ENCODE measurements at places on chromosomes 6 and 20. TPM values are rescaled to one million over a fixed set of nuclear protein-coding genes. Genes with fewer than 3 reads are reported as not detected.
A peak's percentile ranks its signal among the peaks of the same experiment; 100 is the strongest.

SLC22A1 gene
- 0.67 TPM for total RNA-seq

SPATA2 gene
- 8.2 TPM for total RNA-seq

LY6G6C gene
- total RNA-seq, result not detected

PIGT gene
- total RNA-seq, result 77.9 TPM

GGTLC1 gene
- not detected for total RNA-seq

RWDD1 gene
- 51.6 TPM for total RNA-seq

TREM1 gene
- 0.40 TPM for total RNA-seq

- H3K27me3 ChIP-seq, result peaks cover 4% of the 10 kb centered on the region
- H3K36me3 ChIP-seq, result no peaks in the 10 kb centered on the region
- no peak overlapping the region for H3K27ac ChIP-seq
- no peaks in the 10 kb centered on the region for H3K4me1 ChIP-seq
- H3K4me3 ChIP-seq, result no peak overlapping the region
- no peak for DNase-seq
Observed at GRCh38 chr6:167882244-167882643, 55.5 kb downstream of the AFDN start.

DNA sequence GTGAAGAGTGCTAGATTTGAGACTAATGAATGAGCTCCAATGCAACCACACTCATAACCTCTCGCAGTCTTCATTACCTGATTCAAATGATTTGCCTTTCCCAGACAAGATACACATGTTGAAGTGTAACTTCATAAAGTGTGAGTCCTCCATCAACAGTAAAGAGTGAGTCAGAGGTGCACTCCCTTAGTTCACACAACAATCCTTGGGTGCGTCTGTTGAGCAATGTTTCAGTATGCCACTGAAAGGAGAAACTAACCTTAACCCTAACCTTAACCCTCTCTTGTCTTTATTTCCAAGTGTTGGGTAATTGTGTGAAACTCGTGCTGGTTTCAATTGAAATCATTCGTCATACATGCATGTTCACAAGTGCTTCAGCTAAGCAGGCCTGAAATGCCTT lies 21.0 kb upstream of the RIN2 start:
- H3K4me1 ChIP-seq, result peaks cover 5% of the 10 kb centered on the region
- H3K4me3 ChIP-seq, result no peak overlapping the region
- H3K27me3 ChIP-seq, result peaks cover 8% of the 10 kb centered on the region
- H3K27ac ChIP-seq, result no peak overlapping the region

DNA sequence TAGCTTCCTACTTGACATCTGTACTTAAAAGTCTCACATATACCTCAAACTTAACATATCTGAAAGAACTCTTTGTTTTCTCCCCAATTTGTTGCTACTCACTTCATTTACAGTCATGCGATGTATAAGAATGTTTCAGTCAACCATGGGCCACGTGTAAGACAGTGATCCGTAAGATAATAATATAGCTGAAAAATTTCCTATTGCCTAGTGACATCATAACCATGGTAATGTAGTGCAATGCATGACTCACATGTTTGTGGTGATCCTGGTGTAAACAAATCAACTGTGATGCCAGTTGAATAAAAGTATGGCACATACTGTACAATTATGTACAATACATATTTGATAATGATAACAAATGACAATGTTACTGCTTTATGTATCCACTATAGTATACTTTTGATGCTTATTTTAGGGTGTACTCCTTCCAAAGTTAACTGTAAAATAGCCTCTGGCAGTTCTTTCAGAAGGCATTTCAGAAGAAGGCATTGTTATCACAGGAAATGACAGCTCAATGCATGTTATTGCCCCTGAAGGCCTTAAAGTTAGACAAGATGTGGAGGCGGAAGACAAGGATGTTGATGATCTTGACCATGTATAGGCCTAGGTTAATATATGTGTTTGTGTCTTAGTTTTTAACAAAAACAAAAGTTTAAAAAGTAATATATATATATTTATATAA lies 579.0 kb downstream of the EPHA7 start:
- H3K4me1 ChIP-seq, result no peaks in the 10 kb centered on the region
- H3K27me3 ChIP-seq, result no peaks in the 10 kb centered on the region
- DNase-seq, result no peak
- H3K27ac ChIP-seq, result no peak overlapping the region

DNA sequence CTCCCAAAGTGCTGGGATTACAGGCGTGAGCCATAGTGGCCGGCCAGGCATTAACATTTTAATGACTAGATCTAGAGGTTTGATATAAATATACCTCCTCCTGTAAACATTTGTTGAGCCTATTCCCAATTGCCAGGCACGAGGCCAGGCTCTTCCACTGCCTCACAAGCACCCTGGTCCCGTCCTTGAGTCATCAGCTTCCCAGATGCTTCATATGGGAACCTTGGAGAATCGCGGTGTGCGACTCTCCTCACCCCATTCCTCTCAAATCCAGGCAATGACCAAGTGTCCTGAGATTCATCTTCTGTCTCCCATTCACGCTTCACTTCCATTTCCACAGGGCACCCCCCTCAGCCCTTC lies 35.9 kb upstream of the PIM1 start:
- H3K4me3 ChIP-seq, result no peak overlapping the region
- peaks cover 28% of the 10 kb centered on the region for H3K4me1 ChIP-seq
- peak overlapping the region; percentile 61 for H3K27ac ChIP-seq
- no peaks in the 10 kb centered on the region for H3K27me3 ChIP-seq

- peak; percentile 40 for DNase-seq
- H3K4me3 ChIP-seq, result peak overlapping the region; percentile 87
- H3K27ac ChIP-seq, result peak overlapping the region; percentile 25
- H3K27me3 ChIP-seq, result no peaks in the 10 kb centered on the region
- peaks cover 28% of the 10 kb centered on the region for H3K4me1 ChIP-seq
Observed at GRCh38 chr20:63737945-63738686, 1.5 kb upstream of the SLC2A4RG start.

DNA sequence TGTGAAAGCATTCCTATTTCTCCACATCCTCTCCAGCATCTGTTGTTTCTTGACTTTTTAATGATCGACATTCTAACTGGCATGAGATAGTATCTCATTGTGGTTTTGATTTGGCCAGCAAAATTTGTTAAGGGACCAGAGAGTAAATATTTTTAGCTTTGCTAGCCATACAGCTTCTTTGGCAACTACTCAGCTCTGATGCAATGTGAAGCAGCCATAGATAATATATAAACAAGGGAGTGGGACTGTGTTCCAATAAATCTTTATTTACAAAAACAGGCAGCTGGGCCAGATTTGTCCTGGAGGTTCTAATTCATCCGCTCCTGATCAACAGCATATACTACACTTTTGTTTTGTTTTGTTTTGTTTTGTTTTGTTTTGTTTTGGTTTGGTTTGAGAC lies 202.9 kb downstream of the ZNF217 start:
- no peaks in the 10 kb centered on the region for H3K27me3 ChIP-seq
- H3K27ac ChIP-seq, result no peak overlapping the region
- peaks cover 4% of the 10 kb centered on the region for H3K36me3 ChIP-seq
- H3K4me3 ChIP-seq, result no peak overlapping the region

GRCh38 chr6:46637145-46637544 lies 15.5 kb downstream of the CYP39A1 start:
- H3K27ac ChIP-seq, result no peak overlapping the region
- no peak overlapping the region for H3K4me3 ChIP-seq
- H3K36me3 ChIP-seq, result no peaks in the 10 kb centered on the region
- no peak for DNase-seq
- peaks cover 12% of the 10 kb centered on the region for H3K27me3 ChIP-seq

DNA sequence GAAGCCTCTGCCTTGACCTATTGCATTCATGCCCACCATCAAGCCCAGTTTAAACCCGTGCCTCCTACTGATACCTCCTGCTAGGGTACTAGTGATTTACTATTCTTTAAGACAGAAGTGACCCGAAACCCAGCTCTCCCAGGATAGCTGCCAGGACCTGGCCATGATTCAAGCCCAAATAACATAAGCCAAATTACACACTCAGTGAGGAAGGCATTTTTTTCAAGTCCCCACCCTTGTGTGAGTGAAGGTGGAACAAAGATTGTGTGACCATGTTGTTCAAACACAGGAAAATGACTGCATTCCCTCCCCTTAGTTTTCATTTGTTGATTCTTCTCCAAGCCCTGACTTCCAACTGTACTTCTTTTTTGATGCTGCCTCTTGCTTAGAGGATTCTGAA lies 3.7 kb upstream of the KAT14 start:
- peaks cover 13% of the 10 kb centered on the region for H3K4me1 ChIP-seq
- DNase-seq, result no peak
- H3K27ac ChIP-seq, result no peak overlapping the region
- H3K27me3 ChIP-seq, result peaks cover 9% of the 10 kb centered on the region
- H3K4me3 ChIP-seq, result no peak overlapping the region

GRCh38 chr20:60407011-60407771 lies 449.0 kb downstream of the CDH26 start:
- peaks cover 7% of the 10 kb centered on the region for H3K4me1 ChIP-seq
- no peak overlapping the region for H3K27ac ChIP-seq
- no peaks in the 10 kb centered on the region for H3K27me3 ChIP-seq
- no peak for DNase-seq
- no peaks in the 10 kb centered on the region for H3K36me3 ChIP-seq

DNA sequence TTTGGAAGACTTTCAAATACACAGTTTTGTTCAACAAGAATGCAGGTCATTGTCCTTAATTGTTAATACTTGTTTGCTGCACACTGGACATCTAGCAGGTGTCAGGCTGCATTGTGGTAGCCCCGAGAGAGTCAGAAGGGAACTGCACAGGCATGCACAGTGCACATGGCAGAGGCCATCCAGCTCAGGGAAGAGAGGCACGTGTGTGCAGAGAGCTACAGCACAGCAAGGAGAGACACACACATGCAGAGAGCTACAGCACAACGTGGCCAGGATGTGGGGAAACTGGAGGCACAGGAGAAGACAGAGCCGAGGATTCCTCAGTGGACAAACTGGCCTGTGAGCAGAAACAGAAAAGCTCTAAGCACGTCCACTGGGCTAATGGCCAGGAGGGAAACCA lies 272.0 kb downstream of the SMOC2 start:
- no peaks in the 10 kb centered on the region for H3K27me3 ChIP-seq
- DNase-seq, result no peak
- H3K4me3 ChIP-seq, result no peak overlapping the region
- H3K4me1 ChIP-seq, result no peaks in the 10 kb centered on the region
- no peaks in the 10 kb centered on the region for H3K36me3 ChIP-seq
